BJ (cell line): ENCODE measurements at places on chromosomes 5 and 9.

GRCh38 chr5:112077180-112077579 lies 320.2 kb upstream of the NREP start:
- no peak for DNase-seq

DNA sequence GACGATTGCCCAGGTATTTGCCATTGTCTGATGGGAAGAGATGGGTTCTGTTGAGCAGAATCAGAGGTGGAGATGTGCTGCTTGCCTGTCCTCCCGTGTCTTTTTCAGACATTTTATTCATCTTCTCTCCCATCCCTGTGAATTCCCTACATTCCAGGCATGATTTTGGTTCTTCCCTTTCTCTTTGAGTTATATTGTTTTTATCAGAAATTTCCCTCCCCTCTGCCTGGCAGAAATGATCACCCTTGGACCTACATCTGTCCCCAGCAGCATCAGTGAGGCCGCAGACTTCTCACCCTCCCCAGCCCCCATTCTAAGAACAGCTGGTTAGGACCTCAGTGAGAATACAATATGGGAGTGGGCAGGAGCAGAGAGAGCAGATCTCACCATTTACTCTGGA lies 640.2 kb downstream of the CCDC171 start:
- no peak for DNase-seq

- DNase-seq: no peak
These were observed 164.2 kb upstream of the PTGER4 start for GRCh38 chr5:40515476-40515875.

DNA sequence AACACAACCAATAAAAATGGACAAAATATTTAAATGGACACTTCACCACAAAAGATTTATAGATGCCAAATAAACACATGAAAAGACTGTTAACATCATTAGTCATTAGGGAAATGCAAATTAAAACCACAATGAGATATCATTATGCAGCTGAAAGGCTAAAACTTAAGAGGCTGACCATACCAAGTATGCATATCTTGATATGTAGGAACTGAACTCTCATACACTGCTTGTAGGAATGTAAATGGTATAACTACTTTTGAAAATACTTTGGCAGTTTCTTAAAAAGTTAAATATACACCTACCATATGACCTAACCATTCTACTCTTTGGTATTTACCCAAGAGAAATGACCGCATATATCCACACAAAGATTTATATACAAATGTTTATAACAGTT lies 13.6 kb upstream of the ADAMTS12 start:
- no peak for DNase-seq

GRCh38 chr5:5105531-5105930 lies 34.6 kb upstream of the ADAMTS16 start:
- DNase-seq: no peak

- no peak for DNase-seq
These were observed 22.6 kb downstream of the ASS1 start for GRCh38 chr9:130467316-130467715.

GRCh38 chr9:86893811-86894490 lies 53.4 kb downstream of the GAS1 start:
- no peak for DNase-seq

- no peak for DNase-seq
These were observed 515 bp upstream of the F2R start for GRCh38 chr5:76715486-76715735.

DNA sequence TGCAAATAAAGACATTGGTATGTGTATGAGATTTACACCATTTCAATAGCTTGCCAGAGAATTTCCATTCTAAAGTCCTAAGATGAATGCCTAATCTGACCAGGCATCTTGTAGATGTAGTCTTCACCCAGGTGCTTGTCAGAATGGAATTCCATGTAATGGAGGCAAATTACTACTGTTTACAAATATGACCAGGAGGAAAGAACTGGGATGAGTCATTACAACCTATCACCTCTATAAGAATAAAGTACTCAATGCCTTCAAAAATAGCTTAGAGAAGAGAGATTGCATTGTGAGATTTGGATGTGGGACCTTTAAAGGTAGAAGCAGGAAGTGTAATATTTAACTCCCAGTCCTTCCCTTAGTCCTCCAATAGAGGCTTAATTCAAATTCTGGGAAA lies 507.0 kb upstream of the PTGER4 start:
- DNase-seq: no peak

- DNase-seq: no peak
These were observed 2.0 kb upstream of the PFN3 start for GRCh38 chr5:177402271-177403043.

GRCh38 chr9:107210775-107211174 lies 72.3 kb upstream of the RAD23B start:
- DNase-seq: no peak

- DNase-seq: no peak
These were observed 34.1 kb downstream of the CFAP77 start for GRCh38 chr9:132443951-132444607.

DNA sequence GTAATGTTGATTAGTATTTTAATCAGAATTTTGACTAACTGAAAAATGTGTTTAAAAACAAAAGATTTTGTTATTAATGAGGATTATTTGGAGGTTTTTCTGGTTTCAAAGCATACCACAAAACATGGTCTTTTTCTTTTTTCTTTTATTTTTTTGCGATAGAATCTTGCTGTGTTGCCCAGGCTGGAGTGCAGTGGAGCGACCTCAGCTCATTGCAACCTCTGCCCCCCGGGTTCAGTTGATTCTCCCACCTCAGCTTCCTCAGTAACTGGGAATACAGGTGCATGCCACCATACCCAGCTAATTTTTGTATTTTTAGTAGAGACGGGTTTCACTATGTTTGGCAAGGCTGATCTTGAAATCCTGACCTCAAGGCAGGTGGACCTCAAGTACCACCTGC lies 24.1 kb downstream of the SREK1 start:
- DNase-seq: no peak

DNA sequence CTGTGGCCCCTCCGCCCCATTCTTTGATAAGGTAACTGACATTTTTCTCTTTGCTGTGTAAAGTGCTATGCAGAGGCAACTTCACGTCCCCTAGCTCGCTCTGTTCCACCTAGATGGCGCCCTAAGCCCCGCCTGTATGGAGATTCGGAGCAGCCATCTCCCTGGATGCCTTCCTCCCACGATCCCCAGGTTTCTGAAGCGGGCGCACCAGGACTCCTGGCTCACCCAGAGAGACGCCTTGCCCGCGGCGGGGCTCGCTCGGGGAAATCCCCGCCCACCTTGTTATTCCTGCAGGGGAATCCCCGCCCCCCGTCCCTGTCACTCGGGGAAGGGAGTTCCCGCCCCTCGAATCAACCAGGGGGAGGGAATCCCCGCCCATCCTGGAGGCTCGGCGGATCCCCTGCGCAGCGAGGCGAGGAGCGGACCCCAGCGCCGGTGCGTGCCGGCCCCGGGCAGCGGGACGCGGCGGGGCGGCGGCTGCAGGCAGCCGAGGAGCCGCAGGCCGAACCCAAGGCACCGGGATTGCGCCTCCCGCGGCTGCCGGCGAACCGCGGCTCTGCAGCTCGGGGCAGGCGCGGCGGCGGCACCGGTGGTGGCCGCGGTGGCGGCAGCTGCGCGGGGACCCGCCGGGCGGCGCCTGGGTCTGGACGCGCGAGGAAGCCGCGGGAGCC lies at the start of gene PDZD2:
Gene PDZD2, plus strand, starts transcription at position 384 of the 671 bp plus-strand sequence.
- DNase-seq: no peak

DNA sequence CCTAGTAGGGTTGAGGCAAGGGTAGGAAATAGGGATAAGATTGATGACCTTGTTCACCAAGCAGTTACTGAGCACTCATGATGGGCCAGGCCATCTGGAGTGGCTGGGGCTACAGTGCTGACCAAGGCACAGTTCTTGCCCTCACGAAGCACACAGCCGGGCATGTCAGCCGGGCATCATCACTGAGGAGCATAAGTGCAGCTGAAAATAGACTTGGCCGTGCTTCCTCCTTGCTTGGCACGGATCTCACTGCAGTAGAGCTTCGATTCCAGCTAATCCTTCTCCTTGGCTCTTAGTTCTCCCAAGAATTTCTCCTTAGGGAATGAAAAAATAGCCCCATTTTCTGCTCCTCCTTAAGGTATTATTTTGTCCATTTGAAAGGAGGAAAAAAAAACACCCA lies 116.6 kb downstream of the NMUR2 start:
- no peak for DNase-seq

DNA sequence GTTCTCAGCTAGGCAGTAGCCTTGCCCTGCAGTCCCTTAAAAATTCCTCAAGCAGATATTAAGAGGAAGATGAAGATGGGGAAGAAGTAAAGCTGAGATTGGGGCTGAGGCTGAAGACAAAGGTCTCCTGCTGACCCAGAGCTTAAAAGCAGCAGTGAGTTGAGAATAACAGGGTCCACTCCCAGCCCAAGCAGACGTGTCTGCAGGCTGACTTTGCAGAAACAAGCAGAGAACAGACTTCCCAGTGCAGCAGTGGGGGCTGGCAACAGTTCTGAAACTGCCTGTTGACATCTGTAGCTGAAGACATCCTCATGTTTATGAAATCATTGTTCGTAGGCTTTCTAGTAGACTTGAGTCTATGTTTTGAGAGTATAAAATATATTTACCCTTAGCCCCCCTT lies 1.1 kb downstream of the CTXN3 start:
- no peak for DNase-seq

- DNase-seq: no peak
These were observed 445.5 kb downstream of the MED10 start for GRCh38 chr5:5932824-5933223.

DNA sequence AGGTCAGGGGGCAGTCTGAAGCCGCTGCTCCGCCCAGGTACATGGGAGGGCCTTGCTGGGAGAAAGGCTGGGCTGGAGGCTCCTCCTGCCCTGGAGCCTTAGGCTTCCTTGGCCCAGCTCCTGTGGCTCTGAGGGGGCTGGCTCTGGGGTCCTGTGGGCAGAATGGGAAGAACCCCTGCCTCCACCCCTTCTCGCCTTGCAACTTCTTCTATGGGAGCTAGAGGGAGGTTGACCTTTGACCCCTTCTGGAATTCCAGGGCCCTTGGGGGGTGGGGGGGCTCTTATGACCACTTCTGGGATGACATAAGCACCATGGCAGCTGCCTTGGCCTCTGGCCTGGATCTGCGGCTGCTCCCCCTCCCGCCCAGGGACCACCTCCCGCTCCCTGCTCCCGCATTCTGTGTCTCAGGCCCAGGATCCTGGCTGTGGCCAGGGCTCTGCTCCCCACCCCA lies 32.2 kb downstream of the IER5L start:
- DNase-seq: no peak

DNA sequence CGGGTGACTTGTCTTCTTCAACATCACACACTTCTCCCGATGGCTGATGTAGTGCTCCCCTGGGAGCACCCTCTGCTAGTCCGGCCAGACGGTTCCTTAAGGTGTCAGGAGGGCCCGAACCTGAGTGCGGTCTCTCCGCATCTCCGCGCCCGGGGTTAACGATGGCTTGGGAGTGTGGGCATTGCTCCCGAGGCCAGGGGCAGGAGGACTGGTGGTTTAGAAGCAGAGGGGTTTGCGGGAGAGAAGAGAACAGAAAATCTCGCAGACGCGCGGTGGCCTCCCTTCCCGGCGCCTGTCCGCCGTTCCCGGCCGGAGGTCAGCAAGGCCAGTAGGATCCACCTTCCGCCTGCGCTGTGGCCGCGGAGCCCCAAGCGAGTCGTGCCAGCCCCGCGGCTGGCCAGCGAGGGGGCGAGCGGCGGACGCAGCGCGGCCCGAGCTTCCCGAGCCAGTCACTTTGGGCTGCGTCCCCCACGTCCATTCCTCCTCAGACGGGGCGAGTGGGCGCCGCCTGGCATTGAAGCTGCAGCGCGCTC lies 700 bp downstream of the CDO1 start:
- no peak for DNase-seq

DNA sequence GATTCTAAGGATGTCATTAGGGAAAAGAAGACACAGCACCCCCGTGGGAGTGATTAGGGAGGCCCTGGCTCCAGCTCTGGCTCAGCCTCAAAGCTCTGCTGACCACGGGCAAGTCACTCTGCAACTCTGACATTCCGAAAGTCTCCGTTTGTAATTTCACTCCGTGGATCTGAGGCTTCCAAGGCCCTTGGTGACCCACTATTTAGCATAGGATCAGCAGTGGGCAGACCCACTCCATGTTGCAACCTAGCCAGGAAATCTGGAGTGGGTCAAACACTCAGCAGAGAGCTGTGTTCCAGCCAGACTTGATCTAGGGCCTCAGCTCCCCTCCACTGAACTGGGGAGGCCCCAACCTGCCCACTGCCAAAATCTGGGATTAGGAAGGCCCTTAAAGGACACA lies 11.8 kb downstream of the PHF19 start:
- DNase-seq: no peak

DNA sequence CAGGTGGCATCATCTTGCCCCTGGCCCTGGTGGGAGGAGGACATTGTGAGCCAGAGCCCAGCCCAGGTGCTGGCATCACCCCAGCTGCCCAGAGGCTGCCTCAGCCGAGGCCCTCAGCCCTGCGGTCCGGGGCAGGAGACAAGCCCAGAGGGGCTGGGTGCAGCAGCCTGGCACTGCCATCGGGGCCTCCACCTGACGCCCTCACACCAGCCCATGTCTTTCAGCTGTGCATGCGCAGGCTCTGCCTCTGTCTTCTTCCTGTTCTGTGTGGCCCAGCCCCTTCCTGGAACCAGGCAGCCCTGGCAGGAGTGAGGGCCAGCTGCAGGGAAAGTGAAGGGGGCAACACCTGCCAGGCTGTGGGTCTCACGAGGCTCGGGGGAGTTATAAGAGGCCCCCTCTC lies 4.8 kb upstream of the CEL start:
- DNase-seq: no peak

- DNase-seq: no peak
These were observed 90.0 kb downstream of the RMI1 start for GRCh38 chr9:84070590-84070989.

GRCh38 chr9:24487946-24488345 lies 57.8 kb downstream of the IZUMO3 start:
- DNase-seq: no peak

DNA sequence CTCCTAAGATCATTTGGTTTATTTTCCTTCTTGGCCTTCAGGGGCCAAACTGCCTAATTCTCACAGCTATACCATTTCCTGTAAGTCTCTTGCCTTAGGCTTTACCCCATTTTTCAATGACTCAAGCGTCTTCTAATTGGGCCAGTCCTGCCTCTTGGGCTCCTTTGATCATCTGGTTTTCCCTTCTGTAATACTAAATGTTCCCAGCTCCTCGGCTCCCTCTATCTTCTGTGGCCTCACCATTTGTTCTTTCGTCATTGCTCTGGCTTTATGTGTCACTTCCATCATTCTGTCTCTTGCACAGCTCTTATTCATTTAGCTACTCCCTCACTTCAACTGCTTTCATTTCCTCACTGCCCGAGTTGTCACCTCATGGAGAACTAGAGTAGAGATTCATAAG lies 14.5 kb upstream of the SPINK7 start:
- DNase-seq: no peak

DNA sequence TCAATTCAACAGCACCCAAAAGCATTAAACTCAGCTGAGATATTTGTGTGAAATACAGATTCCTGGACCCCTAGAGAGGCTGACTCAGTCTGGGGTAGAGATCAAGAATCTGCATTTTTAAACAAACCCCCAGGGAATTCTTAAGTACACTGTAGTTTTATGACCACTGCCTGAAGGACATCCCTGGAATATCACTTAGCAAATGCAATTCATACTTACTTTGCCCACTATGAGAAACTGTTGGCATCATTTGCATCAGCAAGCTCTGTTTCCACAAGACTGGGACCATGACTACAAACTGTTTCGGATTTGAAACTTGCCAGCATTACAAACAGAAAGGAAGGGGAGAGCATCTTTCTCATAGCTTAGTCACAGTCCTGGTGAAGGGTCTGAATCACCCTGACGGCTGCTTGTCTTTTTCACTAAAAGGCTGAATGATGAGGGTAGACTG lies 63.7 kb downstream of the MLLT3 start:
- peak; percentile 79 for DNase-seq

- DNase-seq: no peak
These were observed 161.0 kb upstream of the SLC28A3 start for GRCh38 chr9:84501587-84501986.

- no peak for DNase-seq
These were observed 10.7 kb downstream of the SLC25A25 start for GRCh38 chr9:128078504-128079434.
